Hematopoietic multipotent progenitor cell (in vitro differentiated cells): ENCODE measurements at places on chromosomes 13 and 19.

GRCh38 chr19:12937093-12937926, 1.1 kb upstream of the CALR start:
- peak; percentile 96 for DNase-seq

- no peak for DNase-seq
Measured at GRCh38 chr13:75904012-75904411, 267.9 kb downstream of the LMO7 start.

DNA sequence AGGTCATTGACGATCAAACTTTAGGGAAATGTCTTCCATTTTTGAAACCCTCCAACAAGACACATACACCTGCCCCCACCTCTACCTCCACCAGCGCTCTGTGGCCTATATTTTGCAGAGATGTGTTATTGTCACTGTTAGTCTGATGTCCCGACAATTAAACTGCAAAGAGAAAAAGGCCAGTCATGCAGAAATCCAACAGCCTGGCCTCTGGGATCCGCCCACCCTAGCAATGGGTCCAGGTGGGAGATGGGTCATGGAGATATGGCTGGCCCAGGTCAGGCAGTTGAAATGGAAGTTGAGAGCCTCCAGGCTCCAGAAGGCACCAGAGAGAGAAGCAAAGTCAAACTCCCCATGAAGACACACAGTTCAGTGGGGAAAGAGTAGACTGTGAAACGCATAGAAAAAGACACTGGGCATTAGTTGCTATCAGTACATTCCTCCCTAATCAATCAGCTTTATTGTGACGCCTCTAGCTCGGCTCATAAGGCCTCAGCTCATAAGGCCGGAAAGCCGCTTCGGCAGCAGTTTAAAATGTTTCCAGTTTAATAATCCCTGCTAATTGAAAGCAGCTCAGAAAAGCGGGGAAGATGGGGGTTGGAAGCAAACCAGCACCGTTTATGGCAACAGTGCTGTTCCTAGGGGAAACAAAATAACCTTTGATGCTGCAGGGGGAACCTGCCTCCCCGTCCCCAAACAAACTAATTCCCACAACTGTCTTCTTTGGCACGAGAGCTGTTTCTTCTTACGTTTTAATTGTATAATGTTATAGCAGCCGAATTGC, 239.7 kb upstream of the ZNF507 start:
- DNase-seq: no peak

GRCh38 chr13:67296511-67296910, 66.4 kb upstream of the PCDH9 start:
- DNase-seq: no peak

DNA sequence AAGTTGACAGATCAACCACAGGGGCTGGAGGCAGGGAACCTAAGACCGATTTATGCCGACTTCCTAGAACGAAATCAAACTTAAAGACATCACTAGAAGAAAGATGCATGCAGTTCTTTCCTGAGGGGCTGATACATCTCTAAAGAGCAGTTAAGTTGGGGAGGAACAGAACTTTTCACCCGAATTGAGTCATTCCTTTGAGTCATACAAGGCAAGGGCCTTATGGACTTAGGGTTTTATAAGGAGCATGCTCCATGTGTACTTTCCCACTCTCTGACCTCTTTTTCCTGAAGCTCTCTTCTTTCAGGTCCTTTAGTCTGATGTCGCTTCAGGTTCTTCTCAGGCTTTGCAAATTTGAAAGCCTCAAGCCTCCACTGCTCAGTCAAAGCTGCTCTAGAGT, 7.9 kb upstream of the FBXL3 start:
- no peak for DNase-seq

- peak; percentile 80 for DNase-seq
Measured at GRCh38 chr19:43809762-43810696, 7.8 kb upstream of the LYPD5 start.

GRCh38 chr19:5889288-5889971, 14.2 kb downstream of the NDUFA11 start:
- DNase-seq: no peak

DNA sequence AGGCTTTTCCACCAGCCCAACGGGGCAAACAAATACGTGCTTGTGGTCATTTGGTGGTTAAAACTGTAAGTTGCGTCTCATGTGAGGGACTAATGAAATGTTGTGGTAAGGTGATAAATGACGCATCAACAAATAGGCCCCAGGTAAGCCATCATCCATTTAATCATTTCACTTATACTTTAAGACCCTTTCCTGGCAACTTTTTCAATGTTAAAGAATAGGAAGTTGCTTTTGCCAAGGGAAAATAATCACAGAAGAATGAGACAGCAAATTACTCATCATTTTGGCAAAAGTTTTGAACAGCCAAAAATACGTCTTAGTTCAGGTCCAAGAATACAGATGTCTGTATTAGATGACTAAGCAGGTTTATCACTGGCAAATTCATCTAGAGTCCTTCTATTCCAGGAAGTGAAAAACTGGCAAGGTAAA, 660.4 kb downstream of the SLITRK1 start:
- no peak for DNase-seq
